ENCODE measurements at places on chromosomes 11 and 22. TPM values are rescaled to one million over a fixed set of nuclear protein-coding genes. Genes with fewer than 3 reads are reported as not detected.

APOBEC3C gene
- 17.8 TPM for total RNA-seq

OR6A2 gene
- 0.19 TPM for total RNA-seq

C11orf86 gene
- not detected for total RNA-seq

RASL10A gene
- total RNA-seq, result 0.93 TPM

WBP2NL gene
- 0.97 TPM for total RNA-seq

SAA4 gene
- total RNA-seq, result not detected

TRMT2A gene
- total RNA-seq, result 63.2 TPM

ZC3H7B gene
- 125 TPM for total RNA-seq

GGT1 gene
- 8.2 TPM for total RNA-seq

ARHGAP20 gene
- 0.70 TPM for total RNA-seq

All from glomerular endothelial cell (primary cell).